ENCODE measurements at places on chromosomes 11 and 22.
A peak's percentile ranks its signal among the peaks of the same experiment; 100 is the strongest.

DNA sequence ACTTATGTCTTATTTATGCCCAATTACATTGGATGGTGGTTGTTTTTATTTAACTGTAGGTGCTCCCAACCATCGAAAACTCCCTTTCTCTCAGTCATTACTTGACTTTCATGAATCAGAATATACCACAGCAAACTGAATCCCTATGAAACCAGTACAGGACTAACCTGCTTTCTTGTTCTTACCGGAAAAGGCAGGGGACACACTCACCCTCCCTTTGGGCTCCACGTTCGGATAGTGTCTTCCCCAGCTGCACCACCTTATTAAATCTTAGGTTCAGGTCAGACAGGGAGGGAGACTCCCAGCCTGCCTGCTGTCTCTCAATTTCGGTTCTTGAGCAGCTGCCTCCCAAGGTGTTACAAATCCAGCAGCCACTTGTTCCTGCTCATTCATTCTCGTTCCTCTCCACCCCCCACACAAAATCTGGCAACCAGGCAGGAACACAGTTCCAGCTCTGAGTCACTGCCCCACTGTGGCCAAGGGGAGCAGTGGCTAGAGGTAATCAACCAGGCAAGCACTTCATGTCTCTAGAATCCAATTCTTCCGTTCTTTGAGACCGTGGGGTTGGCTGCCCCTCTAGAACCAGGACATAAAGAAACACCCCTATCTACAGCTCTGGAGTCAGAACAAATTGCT is 133.0 kb downstream of the PLEKHA7 start:
- no peak for DNase-seq

DNA sequence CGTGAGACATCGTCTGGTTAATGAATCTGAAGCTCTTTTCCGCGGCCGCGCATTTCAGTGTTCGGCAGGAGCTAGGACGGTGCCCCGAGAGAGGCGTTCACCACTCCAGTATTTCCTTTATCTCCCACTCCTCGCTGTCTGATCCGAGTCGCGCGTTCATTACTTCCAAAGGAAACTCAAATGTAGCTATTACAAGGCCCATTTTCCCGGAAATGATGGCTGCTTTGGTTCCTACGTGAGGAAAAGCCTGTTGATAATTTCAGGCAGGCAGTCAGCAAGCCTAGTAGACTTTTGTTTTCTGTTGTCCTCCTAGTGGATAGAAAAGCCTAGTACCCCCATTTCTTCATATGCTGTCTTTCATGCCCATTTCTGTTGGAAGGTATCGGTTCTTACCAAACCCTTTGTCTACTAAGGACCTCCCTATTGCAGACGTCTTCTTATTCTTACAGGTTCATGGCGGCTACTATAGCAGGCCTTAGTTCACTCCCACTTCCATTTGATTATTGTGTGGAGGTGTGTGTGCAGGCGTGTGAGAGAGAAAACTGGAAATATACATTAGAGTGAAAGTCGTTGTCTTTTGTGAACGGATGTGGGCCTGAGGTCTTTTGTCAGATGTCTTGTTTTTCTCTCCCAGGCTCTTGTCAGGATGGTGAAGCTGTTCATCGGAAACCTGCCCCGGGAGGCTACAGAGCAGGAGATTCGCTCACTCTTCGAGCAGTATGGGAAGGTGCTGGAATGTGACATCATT is 737 bp downstream of the RBM4 start:
- peak; percentile 30 for DNase-seq

GRCh38 chr22:42470366-42471082 is 38.3 kb upstream of the NFAM1 start:
- DNase-seq = no peak

DNA sequence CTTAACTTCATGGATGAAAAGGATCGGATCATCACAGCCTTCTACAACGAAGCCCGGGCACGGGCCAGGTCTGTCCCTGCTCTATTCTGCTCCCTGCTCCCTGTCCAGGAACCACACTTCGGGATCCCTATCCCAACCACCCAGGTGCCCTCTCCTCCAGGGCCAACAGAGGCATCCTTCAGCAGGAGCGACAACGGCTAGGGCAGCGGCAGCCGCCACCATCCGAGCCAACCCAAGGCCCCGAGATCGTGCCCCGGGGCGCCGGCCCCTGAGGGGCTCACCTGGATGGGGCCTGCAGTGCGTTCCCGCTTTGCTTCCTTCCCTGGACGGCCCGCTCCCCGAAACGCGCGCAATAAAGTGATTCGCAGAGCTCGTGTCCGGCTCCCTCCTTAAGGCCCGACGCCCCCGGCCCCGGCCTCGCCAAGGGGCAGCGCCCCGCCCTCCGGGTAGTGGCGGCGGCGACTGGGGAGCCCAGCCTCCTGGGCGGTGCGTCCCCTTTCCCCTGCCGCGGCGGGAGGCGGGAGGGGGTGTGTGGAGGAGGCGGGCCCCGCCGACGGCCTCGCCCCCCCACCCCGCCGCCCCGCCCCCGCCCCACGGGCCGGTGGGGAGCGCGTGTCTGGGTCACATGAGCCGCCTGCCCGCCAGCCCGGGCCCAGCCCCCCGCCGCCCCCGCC is at the start of gene VEGFB:
VEGFB (plus strand) TSS at position 672 of the 674 bp plus-strand sequence. CDS start 250 bp downstream, outside the sequence.
- peak; percentile 74 for DNase-seq

DNA sequence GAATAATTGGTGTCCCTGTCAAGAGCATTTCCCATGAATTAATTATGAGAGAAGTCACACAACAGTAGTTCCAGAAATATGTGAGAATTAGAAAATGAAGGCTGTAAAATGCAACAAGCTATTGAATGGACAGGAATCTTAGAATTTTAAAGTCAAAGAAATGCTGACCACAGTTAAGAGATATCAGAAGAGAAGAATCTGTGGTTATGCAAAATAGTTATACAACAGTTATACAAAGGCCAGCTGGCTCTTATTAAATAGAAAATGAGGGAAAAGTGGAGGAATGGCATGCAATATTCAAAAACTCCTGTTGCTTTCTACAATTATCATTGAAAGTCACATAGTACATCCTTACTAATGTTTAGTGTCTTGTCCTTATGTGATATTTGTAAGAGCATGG is 27.4 kb downstream of the CASP12 start:
- no peak for DNase-seq

- DNase-seq = no peak
Observed at GRCh38 chr11:6415797-6416196, 3.1 kb downstream of the APBB1 start.

GRCh38 chr11:66126808-66127555 is 56.9 kb downstream of the PACS1 start:
- DNase-seq = peak; percentile 52

GRCh38 chr22:30636226-30637077 is 871 bp downstream of the SLC35E4 start:
- no peak for DNase-seq

DNA sequence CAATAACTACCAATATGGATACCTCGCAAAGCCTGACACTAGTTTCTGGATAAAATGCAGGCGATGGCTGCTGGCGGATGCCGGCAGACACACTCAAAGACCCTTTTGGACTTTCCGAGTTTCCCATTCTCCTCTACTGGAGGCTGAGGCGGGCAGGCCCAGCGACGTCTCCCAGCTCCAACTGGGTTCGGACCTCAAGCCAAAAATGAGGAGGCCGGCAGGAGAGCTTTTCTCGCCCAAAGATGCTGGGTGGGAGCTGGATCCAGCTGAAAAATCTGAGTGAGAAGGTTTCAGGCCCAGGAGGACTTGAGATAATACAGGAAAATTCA is 428 bp upstream of the FEZ1 start:
- DNase-seq = no peak

DNA sequence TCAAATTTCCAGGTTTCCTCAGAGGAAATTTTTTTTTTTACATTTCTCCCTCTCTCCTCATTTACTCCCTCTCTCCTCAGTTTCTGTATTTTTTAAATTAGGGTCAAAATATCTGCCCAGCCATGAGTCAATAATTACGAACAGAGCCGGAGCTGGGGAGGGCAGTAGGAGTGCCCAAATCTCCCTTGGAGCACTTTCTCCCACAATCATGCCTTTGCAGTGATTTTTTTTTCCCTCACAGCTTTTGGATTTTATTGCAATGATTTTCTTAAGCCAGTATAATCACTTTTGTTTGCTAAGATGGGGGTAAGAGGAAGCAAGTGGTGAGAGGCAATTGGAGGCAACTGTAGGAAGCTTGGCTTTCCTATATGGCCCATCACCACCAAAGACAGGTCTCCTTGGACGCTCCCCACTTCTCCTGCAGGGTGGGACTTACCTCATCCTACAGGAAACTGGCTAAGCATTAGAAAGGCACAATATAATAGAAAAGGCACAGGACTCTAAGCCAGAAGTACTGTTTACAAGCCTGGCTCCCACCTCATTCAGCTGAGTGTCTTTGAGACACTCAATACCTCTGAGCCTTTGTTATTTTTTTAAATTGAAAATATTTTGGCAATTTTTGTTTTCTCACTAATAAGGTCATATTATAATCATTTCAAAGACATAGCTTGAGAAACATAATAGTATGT is 192.6 kb upstream of the PITPNB start:
- DNase-seq = no peak

- peak; percentile 14 for DNase-seq
Observed at GRCh38 chr11:69301455-69302401, 7.8 kb downstream of the MYEOV start.

DNA sequence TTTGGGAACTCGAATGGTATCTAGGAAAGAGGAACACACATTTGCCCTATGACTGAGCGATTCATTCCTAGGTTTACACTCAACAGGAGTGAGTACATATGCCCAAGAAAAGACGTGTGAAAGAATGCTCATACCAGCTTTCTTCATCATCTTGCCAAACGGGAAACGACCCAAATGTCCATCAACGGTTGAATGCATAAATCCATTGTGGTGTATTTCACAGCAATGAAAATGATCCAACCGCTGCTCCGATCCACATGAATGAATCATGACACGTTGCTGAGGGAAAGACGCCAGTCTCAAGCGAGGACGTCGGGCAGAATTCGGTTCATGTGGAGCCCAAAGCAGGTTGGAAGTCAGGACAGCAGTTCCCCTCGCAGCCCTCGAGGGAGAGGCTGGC is 71.5 kb downstream of the CYTH4 start:
- DNase-seq = no peak

- DNase-seq = no peak
Observed at GRCh38 chr11:85755701-85756100, 55.2 kb downstream of the SYTL2 start.
